CD4-positive, alpha-beta T cell treated with Interleukin-17A for 1 hour (primary cell): ENCODE measurements at places on chromosomes 7 and 10.

DNA sequence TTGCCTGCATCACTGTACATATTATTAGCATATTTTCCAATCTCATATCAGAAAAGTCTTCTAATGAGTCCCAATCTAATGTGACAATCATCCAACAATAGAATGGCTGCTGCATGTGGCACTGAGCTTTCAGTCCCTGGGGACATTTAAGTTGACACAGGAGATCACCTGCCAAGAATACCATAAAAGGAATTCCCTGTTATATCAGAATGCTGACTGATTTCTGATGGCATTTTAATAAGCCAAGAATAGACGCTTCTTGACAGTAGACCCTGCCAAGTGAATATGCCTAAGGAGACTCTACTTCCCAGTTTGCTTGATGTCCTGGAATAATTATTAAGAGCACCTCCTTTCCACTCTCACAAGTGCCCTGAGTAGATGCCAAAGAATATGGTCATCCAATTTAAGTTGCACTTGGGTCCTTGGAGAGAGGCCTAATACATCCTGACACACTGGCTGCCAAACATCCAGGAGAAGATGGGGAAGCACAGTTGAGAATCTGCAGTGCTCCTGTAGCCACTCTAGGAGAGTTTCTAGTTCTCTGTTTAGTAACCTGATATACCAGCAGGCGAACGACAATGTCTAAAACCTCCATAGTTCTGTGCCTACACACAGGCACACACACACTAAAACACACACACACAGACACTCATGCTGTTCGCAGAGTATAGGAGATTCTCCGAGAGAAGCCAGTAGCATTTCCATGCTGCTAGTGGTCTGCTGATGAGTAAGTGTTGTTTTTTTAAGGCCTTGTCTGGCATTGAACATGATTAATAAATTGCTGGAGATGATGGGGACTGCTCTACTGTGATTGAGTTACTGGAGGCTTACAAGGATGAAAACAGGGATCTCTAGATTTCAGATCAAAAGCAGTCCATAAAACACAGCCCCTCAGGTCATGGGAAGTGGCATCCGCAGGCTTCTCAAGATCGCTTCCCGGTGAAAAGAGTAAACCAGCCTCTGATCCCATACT is 369.6 kb downstream of the KCNMA1 start:
- no peak for DNase-seq

GRCh38 chr10:21602313-21602712 is 68.3 kb downstream of the MLLT10 start:
- DNase-seq, result no peak

- DNase-seq, result no peak
These were observed 89.6 kb upstream of the FAM171A1 start for GRCh38 chr10:15460661-15461060.

DNA sequence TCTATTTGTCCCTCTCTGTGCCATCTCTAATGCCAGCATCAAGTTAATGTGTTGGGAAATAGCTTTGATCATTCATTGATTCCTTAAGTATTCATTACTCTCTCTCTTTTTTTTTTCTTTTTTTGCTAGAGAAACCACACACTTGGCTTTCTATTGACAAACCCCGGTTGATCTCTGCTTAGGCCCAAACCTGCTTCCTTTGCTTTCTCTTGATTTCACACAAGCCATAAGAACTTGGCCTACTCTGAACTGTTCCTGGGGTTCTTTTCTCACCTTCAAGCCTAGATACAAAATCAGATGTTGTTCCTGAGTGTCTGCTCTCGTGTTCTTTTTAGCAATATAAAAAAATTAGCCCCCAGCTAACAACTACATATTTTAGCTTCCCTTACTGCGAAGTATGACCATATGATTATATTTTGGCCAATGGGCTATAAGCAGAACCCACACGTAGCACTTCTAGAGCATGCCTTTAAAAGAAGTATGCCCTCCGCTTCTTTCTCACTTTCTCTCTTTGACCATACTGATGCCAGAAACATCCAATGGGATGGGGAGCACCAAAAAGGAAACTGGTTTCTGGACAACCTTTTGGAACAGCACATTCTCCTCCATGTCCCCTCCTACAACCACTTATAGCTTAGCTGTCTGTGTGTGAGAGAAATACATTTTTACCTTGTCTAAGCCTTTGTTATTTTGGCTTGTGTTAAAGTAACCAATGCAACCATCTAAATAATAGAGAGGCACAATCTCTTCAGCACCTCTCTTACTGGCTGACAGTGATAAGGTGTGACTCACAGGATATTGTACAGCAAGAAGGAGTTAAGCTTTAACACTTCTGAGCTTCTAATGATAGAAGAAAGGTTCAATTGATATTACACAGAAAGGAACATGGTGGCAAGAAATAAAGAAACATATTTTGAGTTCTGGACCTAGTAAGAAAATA is 96.6 kb upstream of the LRRN3 start:
- DNase-seq, result no peak

GRCh38 chr7:459584-460373 is 59.9 kb downstream of the PDGFA start:
- no peak for DNase-seq

DNA sequence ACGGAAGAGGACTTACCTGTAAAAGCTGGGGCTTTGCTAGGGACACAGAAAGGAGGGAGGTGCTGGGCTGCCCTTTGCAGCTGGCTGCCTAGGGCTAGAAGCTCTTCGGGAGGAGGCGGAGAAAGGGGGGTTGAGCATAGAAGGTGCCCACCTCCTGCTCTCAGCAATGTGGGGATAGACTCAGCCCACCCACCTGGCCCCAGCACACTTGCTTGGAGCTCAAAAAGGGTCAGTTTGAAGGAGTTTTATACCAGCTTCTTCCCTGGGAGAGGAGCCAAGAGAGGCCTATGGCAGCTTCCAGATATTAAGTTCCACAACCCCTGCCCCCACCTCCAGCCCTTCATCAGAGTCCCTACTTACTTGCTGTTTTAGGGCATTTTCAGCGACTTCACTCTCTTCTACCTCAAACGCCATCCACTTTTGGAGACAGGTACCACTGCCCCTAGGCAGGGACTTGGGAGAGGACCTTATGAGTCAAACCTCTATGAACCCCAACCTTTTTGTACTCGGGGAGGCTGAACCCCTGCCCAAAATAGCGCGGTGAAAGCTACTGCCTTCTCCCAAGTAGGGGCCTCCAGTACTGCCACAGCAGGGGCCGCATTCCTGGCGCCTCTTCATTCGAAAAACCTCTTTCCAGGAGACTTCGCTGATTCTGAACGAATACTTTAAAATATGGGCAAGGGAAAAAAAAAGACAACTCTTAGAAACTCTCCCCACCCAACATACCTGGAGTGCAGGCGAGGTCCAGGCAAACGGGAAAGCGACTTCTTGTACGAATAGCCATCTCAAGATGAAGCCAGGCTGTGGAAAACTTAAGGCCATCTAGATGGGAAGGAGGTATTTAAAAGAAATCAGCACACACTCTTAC is 1.2 kb upstream of the EVX1 start:
- DNase-seq, result no peak

DNA sequence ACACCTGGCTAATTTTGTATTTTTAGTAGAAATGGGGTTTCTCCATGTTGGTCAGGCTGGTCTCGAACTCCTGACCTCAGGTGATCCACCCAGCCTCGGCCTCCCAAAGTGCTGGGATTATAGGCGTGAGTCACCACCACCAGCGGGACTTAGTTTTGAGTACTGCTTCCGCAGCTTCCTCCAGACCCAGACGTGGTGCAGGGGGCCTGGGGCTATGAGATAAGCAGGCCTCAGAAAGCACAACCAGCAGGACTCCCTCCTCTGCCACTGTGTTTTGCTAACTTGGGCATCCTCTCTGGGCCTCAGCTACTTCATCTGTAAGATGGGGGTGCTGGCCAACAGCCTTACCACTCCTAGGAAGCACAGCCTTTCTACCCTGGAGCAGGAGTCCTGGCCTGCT is 37.8 kb downstream of the GOLGA7B start:
- no peak for DNase-seq

DNA sequence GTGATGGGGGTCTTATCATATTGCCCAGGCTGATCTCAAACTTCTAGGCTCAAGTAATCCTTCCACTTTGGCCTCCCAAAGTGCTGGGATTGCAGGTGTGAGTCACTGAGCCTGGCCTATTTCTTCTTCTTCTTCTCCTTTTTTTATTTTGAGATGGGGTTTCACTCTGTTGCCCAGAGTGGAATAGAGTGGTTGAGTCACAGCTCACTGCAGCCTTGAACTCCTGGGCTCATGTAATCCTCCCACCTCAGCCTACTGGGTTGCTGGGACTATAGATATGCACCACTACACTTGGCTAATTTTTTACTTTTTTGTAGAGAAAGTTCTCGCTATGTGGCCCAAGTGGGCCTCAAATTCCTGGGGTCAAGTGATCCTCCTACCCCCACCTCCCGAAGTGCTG is 124.3 kb downstream of the SKIDA1 start:
- no peak for DNase-seq

- no peak for DNase-seq
These were observed 1.1 kb upstream of the EGR2 start for GRCh38 chr10:62817121-62817765.

DNA sequence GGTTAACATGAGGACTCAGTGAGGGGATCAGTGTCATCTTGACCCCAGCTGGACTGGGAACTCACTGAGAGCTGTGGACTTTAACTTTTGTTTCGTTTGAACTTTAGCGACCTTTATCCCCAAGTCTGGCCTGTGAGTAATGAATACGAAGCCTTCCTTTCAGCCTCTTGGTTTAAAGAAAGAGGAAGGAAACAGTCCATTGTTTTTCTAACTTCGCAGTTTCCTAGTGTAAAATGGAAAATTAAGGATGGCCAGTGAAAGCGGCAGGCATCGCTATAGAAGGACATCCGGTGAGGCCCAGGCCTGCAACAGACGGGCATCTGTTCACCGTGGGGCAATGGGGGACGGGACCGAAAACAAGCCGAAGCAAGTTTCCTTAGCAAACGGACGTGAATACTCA is 44.1 kb upstream of the ADO start:
- no peak for DNase-seq

- no peak for DNase-seq
These were observed 623 bp downstream of the HOXA4 start for GRCh38 chr7:27129729-27130539.

GRCh38 chr7:50799873-50800272 is 17.2 kb upstream of the GRB10 start:
- no peak for DNase-seq

- DNase-seq, result no peak
These were observed 502.8 kb downstream of the GLRX3 start for GRCh38 chr10:130638991-130639390.

DNA sequence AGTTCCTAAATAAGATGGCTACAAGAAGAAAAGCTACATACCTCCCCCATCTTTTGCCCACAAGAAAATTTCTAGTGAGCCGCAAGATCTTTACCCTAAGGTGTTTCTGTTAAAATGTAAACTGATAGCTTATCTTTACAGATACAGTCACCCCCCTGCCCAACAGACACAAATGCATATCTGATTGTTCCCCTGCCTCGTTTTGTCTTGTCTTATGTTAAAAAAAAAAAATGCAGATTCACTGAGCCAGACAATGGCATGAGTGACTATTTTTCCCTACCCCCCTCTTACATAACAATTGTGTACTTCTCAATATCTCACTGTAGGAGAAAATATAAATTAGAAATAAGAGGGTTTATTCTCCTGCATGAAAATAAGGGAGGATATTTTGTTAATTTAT is 8.5 kb downstream of the ZNF138 start:
- no peak for DNase-seq

- DNase-seq, result no peak
These were observed 38.4 kb upstream of the HSPA12A start for GRCh38 chr10:116780691-116781205.

- DNase-seq, result no peak
These were observed 53.1 kb upstream of the CXCL12 start for GRCh38 chr10:44437840-44438511.

GRCh38 chr7:11427686-11428273 is 404.2 kb downstream of the THSD7A start:
- peak; percentile 19 for DNase-seq

DNA sequence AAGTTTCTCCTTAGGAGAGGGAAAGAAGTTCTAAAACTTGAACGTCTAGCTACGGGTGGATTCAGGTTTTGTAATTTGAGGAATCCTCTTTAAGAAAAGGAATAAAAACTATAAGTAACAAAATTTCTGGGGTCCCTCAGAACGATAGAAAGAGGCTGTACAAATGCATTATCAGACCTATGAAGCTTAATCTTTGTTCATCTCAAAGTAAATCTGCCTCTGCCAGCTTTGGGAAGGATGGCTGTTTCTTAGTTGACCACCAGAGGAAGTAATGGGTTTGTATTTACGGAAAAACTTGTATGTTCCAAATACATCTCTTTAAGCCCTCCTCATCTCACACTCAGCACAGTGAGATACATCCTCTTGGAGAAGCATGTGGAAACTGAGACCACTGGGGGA is 864 bp downstream of the PSTK start:
- peak; percentile 10 for DNase-seq

DNA sequence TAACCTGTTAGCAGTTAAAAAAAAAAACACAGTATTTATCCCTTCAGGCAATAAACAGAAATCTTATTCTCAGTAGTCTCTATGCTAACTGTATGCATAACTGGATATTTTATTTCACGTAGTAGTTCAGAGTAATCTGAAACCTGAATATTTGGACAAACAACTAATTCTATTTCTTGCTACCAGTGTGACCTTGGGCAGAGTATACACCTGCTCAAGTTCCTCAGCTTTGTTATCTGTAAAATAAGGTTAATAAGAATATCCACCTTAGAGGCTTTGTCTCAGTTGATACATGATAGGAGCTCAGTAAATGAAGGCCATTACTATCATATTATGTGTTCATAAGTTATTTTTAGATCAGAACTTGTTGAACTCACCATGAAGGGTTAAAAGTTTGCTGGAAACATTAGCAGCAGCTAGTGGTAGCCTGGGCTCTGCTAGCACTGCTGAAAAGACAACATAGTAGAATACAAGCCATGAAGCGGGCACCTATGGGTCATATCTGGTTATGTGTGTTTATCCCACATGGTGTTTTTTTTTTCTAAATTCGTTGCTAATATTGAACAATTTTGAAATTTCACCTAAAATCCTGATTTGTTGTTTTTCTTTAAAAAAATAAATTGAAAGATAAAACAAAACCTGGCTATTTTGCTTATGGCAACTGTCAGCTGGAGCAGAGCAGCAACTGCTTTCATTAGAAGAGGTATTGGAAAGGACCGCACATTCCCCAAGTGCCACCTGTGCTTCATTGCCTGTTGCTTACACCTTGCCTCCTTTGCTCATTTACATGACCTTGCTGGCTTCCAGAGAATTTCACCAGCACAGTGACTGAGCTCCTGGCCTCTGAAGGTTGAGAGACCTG is 303.0 kb downstream of the PRKG1 start:
- no peak for DNase-seq

- DNase-seq, result no peak
These were observed 111.3 kb downstream of the ETV1 start for GRCh38 chr7:13878154-13878553.

DNA sequence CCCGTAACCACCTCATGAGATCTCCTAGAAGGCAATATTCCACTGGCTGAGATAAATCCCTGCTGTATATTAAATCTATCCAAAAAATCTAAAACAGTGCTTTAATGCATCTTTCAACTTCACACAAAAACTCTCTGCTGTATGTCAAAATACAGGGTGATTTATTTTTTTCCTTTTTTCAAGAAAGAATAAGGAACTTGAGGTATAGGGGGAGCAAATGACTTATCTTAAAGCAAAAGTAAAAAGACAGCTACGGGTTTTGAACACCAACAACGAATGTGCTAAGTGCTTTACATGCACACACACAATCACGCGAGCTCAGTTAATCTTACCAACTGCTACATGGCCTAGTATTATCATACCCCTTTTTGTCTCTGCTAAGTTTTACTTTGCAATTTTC is 168.9 kb upstream of the PHF14 start:
- no peak for DNase-seq

- DNase-seq, result no peak
These were observed 244.7 kb upstream of the RHOBTB1 start for GRCh38 chr10:61188691-61189090.

- no peak for DNase-seq
These were observed 537.8 kb upstream of the AUTS2 start for GRCh38 chr7:69060516-69060915.
